Caki2 (cell line): ENCODE measurements at places on chromosomes 1 and 21.

DNA sequence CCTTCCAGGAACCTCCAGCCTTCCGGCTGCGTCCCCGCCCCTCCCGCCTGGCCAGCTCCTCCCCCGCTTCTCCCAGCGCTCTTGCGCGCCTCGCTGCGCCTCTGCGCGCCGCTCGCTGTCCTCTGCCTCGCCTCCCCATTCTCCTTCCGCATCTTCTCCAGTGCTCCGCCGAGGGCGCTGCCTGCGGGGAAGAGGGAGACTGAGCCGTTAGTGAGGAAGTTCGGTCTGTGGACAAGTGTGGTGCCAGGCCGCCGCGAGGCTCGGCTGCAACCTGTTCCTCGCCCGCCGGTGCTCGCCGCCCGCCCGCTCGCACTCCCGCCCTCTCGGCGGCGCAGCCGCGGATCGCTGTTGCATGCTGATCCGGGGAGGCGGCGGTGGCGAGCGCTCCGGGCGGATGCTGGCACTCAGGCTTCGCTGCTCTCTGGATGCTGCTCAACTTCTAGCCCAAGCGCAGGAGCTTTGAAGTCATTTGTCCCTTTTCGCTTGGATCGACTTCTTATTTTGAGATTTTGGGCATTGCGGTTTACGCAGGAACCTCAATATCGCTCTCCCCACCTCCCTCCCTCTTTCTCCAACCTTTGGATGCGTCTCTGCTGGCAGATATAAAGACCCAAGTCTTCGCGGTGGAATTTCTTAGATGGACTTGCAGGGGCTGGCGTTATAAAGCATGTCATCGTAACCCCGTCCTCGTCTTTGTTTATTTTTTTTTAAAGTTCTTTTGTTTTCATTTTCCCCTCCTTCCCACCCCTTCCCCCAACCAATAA lies 614 bp upstream of the CACNA1E start:
- no peak for DNase-seq

DNA sequence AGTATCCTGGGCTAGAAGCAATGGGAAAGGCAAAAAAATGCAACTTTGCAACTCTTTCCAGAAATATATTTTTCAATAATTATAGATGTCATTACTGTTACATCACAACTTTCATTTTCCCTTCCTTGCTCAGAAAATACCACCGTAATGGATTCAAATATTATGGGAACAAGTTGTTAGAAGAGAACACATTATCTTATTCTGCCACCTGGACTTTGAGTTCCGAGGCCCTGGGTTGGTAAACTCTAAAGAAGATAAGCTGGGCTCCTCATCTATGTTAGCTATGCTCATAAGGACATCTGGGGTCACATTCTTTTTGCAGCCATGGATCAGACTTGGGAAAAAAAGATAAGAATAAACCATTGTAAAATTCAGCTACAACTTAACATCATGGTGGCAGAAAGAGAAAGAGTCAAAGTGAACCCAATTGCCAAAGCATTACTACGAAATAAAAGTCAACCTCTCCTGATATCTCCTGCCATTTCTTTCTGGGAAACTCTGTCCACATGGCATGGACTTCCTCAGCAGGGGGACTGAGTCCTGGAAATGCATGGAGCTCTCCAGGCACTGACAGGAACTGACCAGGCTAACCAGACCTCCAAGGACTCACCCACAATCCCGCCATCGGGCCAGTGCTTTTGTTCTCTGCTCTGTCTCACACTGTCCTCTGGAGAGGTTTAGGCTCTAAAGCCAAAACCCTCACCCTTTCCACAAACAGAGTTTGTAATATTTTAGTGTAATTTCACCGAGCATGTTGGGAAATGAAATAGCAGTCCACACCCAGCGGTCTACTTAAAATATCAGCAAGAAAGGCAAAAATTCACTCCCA lies 499.1 kb upstream of the RUNX1 start:
- DNase-seq: no peak

DNA sequence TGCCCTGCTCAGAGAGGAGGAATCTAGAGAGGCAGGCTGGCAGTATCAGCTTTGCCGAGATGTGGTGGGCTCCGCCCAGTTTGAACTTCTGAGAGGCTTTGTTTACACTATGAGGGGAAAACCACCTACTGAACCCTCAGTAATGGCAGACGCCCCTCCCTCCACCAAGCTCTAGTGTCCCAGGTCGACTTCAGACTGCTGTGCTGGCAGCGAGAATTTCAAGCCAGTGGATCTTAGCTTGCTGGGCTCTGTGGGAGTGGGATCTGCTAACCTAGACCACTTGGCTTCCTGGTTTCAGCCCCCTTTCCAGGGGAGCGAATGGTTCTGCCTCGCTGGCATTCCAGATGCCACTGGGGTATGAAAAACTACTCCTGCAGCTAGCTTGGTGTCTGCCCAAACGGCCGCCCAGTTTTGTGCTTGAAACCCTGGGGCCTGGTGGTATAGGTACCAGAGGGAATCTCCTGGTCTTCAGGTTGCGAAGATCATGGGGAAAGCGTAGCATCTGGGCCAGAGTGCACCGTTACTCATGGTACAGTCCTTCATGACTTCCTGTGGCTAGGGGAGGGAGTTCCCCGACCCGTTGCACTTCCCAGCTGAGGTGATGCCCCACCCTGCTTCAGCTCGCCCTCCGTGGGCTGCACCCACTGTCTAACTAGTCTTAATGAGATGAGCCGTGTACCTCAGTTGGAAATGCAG lies 43.6 kb downstream of the C21orf91 start:
- no peak for DNase-seq

DNA sequence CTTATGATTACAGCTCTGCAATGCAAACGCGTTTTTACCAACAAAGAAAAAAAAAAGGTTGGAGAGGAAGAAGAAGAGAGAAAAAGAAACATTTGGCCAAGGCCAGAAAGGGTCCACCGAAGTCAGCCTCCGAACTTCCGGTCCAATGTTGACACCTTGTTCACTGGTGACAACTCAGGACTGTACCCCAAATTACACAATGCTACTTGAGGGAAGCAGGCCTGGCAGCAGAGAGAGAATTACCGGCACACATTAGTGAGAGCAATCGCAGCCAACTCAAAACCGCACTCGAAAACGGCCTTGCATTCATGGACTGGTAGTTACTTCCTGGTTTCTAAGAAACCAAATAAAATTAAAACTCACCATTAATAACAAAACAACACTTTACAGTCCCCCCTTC lies 652.5 kb downstream of the KIF26B start:
- no peak for DNase-seq

DNA sequence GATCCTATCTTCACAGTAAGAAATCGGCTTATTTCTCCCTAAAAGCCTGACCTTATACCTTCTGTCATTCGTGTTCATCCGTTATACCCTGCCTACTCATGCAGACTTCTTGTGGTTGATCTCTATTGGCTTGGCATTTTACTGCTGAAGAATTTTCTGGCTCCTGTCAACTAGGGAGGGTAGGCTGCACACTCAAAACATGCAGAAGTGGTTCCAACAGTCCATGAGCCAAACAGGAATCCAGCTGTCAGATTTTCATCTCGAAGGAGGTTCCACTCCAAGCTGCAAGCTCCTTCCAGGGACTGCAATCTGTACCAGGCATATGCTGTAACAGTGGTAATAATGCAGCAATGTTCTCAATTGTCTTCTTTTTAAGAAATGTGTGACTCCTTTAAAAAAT lies 10.1 kb downstream of the DNAJC11 start:
- DNase-seq: no peak

DNA sequence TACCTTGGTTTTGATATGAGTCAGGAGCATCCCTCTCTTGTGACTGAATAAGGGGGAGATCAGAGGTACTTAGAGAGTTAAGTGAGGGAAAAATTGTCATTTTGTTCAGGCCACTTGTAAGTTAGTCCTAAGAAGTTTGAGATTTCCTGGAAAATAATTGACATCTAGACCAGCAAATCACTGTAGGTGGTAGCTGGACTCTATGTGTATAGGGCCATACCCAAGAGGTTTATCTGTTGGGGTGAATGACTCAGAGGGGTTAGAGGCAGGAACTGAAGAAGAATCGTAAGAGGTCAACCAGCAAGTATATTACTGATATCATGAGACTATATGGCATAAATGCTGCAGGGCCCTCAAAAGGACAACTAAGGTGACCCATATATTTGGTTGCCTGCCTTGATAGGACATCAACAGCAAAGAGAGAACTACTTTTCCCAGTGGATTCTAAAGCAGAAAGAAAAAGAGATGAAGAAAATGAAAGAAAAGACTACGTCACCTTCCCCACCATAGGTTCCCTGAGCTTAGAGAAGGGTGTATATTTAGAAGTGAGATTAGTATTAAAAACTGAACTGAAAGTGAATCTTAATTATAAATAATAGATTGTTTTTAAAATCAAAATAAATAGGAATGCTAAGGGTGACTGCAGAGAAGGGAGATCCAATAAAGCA lies 8.0 kb upstream of the RNPC3 start:
- DNase-seq: no peak

DNA sequence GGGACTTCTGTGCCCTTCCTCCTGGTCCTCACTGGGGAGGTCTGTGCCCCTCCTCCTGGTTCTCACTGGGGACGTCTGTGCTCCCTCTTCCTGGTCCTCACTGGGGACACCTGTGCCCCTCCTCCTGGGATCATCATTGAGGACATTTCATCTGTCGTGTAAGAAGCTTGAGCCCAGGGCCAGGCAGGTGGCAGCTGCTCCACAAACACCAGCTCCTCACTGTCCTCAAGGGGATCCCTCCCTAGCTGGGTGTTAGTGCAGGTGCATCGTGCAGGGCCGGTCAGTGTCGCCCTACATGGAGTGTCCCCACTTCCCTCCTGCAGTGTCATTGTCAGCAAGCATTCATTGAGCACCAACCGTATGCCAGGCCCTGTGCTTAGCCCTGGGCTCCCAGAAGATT lies 312.7 kb downstream of the PTPRU start:
- DNase-seq: no peak

- no peak for DNase-seq
These were observed 1.6 kb downstream of the B3GALT2 start for GRCh38 chr1:193184776-193185175.

- DNase-seq: peak; percentile 35
These were observed 67.1 kb downstream of the HIVEP3 start for GRCh38 chr1:41851589-41851988.

DNA sequence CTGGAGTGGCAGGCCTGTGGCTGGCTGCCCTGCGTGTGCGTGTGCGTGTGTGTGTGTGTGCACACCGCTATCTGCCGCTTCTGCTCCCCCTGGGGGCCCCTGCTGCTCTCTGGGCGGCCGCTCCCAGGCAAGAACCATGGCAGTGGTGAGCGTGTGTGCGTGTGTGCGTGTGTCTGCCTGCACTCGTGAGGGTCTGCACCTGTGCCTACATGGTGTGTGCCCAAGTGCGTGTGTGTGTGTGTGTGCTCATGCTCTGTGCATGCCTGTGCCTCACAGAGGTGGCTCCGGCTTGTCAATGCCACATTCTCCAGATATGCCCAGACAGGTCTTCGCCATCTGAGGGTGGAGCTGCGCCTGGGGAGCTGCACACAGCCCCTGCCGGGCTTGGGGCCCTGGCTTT lies 18.7 kb upstream of the PEX10 start:
- no peak for DNase-seq

GRCh38 chr1:25651824-25652741 lies 35.5 kb downstream of the MAN1C1 start:
- no peak for DNase-seq

- no peak for DNase-seq
These were observed 6.1 kb downstream of the TTC4 start for GRCh38 chr1:54721719-54722118.

DNA sequence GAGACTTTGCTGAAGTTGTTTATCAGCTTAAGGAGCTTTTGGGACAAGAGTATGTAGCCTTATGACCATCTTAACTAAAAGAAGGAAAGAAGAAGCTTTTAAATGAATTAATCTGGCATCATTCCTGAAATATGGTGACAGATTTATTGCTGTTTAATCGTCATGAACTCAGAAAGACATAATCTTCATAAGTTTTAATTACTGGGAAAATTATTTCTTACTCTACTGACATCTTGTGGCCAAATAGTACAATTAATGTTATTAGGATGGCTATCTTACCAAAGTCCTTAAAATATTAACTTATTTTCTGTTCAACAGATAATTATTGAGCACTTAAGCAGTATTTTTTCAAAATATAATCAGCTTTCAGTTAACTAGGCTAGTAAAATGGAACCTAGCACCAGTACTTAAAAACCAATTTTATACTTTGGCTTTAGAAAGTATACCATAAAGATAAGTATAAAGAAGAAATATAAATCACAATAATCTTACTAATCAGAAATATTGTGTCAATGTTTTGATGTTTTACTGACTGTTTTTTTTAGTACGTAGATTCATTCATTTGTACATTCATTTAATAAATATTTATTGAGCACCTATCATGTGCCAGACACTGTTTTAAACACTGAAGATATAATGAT lies 34.7 kb upstream of the GPR25 start:
- peak; percentile 14 for DNase-seq

- DNase-seq: no peak
These were observed 80.0 kb upstream of the BACH1 start for GRCh38 chr21:29218749-29219148.

DNA sequence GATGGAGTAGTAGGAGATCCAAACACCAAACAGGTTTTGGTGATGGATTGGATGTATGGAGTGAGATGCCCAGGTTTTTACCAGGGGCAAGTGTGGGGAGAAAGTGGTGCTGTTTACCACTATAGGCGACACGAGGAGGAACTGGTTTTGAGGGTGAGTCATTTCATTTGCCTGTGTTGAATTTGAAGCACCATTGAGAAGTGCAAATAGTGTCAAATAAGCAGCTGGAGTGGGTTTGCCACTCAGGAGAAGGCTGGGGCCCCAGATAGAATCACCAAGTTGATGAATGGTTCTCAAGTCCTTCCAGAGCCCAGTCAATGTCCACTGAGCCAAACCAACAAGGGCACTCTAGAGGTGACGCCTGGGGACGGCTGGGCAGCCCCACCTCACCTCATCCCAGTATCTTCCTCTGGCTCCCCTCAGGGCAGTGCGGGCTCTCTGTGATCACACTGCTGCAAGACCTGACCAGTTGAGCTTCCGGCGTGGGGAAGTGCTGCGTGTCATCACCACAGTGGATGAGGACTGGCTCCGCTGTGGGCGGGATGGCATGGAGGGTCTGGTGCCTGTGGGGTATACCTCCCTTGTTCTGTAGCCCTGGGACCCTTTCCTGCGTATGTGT lies 9.4 kb downstream of the RUSC1 start:
- no peak for DNase-seq

GRCh38 chr21:26708223-26708800 lies 135.2 kb upstream of the CYYR1 start:
- no peak for DNase-seq

DNA sequence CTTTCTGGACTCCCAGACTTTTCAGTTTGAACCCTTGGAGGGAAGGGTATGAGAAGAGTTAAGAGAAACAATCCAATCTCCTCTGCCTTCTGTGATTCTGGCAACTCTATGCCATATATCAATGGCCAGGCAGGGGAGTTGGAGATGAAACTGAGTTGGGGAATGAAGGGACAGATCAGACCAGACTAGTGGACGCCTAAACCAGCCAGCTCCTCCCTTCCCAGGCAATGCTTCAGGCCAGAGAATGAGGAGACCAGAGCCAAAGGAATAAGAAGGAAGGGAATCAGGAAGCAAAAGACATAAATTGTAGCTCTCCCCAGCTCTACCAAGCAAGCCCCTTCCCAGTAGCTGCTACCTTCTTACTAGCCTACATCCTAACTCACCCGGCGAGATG lies 22.7 kb downstream of the PLEKHA6 start:
- no peak for DNase-seq

GRCh38 chr1:237166086-237166485 lies 124.1 kb downstream of the RYR2 start:
- DNase-seq: no peak

- no peak for DNase-seq
These were observed 62.1 kb downstream of the DEGS1 start for GRCh38 chr1:224245188-224245587.
